ENCODE measurements at places on chromosomes 3 and 15. TPM values are rescaled to one million over a fixed set of nuclear protein-coding genes. Genes with fewer than 3 reads are reported as not detected.

DNA sequence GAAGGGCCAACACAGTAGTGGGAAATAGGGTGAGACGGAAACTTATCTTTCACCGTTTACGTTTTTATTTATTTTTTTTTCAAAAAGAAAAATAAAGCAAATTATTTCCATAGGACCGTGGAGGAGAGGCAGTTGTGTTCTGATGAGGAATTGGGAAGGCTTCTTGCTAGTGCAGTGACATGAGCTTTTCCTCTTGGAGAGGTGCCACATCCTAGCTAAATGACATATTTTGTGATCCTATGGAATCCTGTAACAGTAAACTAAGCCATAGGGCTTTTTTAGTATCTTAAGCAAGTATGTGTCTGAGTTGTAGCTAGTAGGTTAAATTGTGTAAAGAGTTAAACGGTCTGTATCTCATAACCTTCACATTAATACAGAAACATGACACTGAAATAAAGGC is 609.9 kb downstream of the RBMS3 start:
- no peak overlapping the region for H3K27ac ChIP-seq
- no peaks in the 10 kb centered on the region for H3K27me3 ChIP-seq

DNA sequence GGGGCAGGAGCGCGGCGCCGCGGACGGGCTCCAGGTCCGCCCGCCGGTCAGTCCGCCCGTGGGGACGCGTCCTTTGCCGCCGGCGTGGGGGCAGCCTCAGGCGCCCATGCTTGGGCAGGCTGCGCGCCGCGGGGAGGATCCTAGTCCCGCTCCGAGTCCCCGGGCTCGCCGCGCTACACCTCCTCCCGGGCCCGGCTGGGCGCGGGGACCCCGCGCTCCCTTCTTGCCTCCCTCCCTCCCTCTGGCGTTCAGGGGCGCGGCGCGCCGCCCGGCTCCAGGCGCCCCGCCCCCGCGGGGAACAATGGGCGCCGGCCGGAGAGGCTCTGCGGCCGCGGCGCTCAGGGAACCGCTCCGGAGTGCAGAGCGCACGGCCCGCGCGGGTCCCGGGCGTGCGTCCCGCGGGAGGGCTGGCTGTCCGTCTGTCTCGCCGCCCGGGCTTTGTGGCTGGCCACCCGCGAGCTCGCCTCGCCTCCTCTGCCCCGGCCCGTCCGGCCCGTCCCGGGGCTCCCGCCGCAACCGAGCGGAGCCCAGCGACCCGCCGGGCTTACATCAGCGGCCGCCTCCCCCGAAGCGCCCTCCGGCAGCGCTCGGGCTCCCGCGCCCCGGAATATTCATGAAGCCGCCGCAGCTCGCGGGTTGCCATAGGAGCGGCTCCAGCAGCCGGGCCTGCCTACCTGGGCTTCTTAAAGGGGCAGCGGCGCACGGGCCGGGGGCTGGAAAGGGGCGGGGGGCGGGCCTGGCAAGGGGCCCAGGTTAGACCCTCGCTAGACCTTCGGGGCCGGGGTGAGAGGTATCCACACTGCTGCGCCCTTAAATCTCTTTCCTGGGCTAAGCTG is at the start of gene HCN4:
Gene HCN4, minus strand, starts transcription at position 658 of the 836 bp plus-strand sequence. CDS start 688 bp downstream, outside the sequence.
- peaks cover 3% of the 10 kb centered on the region for H3K4me1 ChIP-seq
- no peak within 1 kb of the TSS for H3K27ac ChIP-seq
- no peak for DNase-seq

DBR1 gene
- total RNA-seq = 14.9 TPM

RARRES1 gene
- total RNA-seq = 0.99 TPM

FGD5 gene
- 0.22 TPM for total RNA-seq

All from chondrocyte (in vitro differentiated cells).